ENCODE measurements at places on chromosomes 4 and X. TPM values are rescaled to one million over a fixed set of nuclear protein-coding genes. Genes with fewer than 3 reads are reported as not detected.

DNA sequence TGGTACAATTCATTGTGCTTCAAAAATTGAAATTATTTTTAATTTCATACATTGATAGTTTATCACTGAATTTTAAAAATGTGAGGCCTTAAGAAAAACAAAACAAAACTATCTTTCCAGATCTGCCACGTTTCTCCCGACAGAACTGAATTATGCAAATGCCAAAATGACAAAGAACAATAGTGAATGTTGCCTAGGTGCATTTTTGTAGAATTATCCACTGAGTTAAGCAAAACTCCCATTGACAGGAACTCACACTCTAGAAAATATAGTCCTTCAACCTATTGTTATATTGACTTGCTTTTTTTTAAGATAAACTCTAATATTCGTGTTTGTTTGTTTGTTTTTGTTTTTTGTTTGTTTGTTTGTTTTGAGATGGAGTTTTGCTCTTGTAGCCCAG lies 6.5 kb downstream of the PCGF3 start:
- no peak for DNase-seq

Gene LETM1
- total RNA-seq: 39.6 TPM

Gene SLIT2
- total RNA-seq: 41.3 TPM

Gene NLGN3
- 0.87 TPM for total RNA-seq

GRCh38 chr4:74120086-74120485 lies 21.1 kb upstream of the CXCL2 start:
- no peak for DNase-seq
